Left lung (tissue), 14 donors: ENCODE measurements at places on chromosomes 7 and 10.
A peak's percentile ranks its signal among the peaks of the same experiment; 100 is the strongest.

DNA sequence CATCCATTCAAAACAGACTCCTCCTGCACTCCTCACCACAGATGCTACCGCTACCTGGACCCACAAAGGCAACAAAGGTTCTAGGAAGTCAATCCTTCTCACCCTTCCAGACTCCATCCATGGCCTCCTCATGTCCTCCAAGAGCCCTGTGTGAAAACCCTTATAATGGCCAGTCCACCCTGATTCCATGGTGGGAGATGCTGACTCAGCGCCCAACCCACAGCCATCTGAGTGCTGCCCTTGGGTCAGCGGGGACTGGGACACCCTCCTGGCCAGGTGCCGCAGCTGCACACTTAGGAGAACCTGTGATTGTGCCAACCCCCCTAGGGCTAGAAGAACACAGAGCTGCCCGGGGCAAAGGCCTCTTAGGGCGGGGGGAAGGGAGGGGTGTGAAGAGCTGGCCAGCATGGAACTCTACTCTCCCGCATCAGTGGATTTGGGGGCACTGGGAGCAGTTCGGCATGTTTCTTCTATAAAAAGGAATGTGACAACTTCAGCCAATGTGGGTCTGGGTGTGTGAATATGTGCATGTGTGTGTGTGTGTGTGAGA is 25.4 kb downstream of the TMEM273 start:
- no peak for DNase-seq

DNA sequence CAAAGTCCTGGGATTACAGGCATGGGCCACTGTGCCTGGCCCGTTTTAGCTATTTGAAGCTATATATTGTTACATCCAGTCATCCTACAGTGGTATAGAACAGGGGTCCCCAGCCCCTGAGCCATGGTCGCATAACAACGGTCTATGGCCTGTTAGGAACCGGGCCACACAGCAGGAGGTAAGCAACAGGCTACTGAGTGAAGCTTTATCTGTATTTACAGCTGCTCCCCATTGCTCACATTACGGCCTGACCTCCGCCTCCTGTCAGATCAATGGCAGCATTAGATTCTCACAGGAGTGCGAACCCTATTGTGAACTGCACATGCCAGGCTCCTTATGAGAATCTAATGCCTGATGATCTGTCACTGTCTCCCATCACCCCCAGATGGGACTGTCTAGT is 26.3 kb upstream of the TSPAN33 start:
- DNase-seq: no peak

GRCh38 chr7:26155531-26156375 is 3.8 kb downstream of the NFE2L3 start:
- DNase-seq: no peak

DNA sequence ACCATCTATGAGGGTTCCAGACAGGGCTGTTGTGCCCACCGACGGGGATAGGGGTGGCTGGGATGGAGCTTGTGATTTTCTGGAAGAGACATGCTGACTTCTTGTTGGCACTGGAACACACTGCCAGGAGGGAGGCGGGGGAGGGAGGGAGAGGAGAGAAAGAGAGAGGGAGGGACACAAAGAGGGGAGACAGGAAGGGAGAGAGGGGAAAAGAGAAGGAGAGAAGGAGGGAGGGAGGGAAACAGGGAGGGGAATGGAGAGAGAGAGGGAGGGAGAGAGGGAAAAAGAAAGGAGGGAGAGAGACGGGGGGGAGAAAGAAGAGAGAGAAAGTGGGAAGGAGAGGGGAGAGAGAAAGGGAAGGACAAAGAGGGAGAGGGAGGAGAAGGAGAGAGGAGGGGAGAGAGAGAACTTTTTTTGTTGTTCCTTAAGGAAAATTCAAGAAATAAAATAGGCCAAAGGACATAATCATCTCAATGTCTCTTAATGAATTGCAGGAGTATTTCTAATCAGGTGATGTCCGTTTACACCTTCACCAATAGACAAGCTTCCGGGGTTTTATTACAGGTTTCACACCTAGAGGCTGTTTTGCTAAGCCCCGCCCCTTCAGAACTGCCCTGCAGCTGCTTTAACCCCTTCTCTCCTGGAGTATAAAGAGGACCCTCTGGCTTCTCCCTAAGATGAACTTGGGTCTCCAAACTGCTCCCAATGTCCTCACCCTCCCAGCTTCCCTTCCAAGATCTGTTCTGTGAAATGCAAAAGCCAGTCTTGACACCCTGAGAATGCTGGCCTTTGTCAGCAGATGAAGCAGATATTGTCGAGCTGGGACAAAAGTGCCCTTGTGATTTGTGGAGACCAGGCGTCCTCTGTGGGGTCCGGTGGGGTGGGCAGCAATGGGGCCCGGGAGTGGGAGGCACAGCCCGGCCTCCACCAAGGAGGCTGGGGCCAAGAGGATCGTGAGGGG is 82.0 kb upstream of the GTF2IRD1 start:
- no peak for DNase-seq

GRCh38 chr10:124020981-124021815 is 72.2 kb downstream of the CHST15 start:
- DNase-seq: no peak

GRCh38 chr7:96832092-96832662 is 122.5 kb upstream of the SEM1 start:
- no peak for DNase-seq

- no peak for DNase-seq
These were observed 12.8 kb upstream of the GPR15LG start for GRCh38 chr10:84160663-84161362.

DNA sequence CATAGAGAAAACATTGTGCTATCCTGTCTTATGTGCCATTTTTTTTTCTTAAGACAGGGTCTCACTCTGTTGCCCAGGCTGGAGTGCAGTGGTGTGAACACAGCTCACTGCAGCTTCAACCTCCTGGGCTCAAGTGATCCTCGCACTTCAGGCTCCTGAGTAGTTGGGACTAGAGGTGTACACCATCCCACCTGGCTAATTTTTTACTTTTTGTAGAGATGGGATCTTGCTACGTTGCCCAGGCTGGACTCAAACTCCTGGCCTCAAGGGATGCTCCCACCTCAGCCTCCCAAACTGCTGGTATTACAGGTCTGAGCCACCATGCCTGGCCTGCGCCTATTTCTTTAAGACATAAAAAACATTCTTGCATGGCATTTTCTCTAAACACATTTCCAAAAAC is 20.6 kb downstream of the LYZL1 start:
- DNase-seq: no peak

GRCh38 chr7:409339-410281 is 110.0 kb downstream of the PDGFA start:
- DNase-seq: no peak

DNA sequence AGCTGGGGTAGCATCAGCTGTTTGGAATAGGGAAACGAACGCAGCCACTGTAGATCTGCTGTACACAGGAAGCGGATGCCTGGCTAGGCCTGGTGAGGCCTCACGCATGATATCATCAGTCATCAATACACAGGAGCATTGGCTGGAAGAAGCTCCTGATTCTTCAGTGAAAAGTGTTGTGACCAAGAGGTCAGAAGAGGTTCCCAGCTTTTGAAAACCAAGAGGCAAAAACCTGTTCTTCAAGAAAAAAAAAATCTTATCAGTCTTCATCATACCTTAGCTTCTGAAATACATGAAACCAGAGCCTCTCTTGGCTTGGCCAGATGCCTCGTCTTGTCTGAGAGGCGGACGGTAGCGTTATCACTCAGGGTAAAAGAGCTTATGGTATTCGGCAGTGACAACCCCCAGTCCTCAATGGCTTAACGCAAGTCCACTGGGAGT is 139.3 kb upstream of the TCF7L2 start:
- no peak for DNase-seq

DNA sequence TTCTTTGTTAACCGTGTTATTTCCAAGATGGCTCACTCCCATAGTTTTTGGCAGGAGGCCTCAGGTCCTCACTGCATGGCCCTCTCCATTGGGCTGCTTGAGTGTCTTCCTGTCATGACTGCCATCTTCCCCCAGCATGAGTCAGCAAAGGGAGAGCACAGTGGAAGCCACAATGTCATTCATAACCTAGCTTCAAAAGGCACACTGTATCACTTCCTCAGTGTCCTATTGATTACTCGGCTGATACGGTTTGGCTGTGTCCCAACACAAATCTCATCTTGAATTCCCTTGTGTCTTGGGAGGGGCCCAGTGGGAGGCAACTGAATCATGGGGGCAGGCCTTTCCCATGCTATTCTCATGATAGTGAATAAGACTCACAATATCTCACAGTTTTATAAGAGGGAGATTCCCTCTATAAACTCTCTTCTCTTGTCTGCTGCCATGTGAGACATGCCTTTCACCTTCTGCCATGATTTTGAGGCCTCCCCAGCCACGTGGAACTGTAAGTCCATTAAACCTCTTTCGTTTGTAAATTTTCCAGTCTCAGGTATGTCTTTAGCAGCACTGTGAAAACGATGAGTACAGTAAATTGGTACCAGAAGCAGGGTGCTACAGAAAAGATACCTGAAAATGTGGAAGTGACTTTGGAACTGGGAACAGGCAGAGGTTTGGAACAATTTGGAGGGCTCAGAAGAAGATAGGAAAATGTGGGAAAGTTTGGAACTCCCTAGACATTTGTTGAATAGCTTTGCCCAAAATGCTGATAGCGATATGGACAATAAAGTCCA is 106.5 kb downstream of the PRLHR start:
- no peak for DNase-seq

DNA sequence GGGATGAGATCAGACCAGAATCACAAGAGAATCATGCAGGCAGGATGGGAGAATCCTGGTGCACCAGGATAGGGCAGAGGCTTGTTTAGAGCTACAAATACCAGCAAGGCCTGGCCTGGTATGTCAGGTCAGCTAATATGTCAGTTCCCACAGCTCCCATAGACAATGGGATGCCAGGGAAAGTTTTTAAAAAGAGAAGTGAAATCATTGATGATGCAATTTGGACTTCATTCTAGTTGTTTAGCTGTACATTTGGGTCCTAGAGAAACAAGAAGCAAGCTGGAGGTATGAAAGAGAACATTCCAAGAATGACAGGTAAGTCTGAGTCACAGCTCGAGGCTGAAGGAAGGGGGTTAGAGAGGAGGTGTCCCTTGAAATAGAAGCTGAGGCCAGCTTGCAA is 45.2 kb downstream of the GPR141 start:
- DNase-seq: no peak

GRCh38 chr7:23276947-23277346 is 22.2 kb upstream of the MALSU1 start:
- DNase-seq: no peak

- DNase-seq: no peak
These were observed 82.3 kb downstream of the ZNF503 start for GRCh38 chr10:75319274-75319673.

DNA sequence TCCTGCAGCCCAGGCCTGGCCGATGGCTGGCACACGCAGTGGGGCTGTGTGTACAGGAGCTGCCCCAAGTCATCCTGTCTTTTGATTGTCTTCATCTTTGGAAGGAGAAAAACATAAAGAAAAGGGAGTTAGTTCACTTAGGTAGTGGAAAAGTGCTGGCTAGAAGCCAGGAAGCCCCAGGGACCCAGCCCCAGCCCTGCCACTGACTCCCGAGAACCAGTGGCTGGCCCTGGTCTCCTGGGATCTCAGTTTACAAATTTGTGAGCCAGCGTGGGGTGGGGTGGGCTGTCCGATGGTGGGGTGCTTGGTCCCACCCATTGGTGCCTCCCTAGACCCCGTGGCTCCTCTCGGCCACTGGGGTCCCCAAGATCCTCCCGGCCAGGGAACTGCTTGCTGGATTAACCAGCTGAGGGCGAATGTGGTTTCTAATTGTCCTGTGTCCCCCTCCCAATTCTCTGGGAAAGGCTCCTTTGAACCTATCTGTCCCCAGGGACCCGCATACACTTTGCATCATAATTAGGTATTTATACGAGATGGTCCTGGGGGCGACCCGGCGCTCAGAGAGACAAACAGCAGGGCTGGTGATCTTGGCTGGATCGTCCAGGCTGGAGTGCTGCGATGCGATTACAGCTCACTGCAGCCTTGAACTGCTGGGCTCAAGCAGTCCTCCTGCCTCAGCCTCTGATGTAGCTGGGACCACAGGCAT is 16.3 kb upstream of the CHST12 start:
- no peak for DNase-seq

DNA sequence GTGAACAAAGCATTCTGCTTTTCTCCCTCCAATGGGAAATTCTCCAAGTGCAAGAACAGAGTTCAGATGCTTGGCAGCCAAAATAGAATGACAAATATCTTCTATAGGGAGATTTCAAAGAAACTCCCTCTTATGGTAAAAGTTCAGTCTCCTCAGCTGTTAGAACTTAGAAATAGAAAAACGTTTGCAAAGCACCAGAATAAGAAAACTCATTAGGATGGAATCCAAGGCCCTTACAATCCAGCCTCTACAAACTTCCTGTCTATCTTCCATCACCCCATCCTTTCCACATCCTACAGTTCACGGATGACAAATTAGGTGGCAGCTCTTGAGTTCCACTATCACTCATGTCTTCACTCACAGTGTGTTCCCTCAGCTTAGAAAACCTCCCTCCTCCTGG is 25.7 kb downstream of the FAM13C start:
- DNase-seq: peak; percentile 96

DNA sequence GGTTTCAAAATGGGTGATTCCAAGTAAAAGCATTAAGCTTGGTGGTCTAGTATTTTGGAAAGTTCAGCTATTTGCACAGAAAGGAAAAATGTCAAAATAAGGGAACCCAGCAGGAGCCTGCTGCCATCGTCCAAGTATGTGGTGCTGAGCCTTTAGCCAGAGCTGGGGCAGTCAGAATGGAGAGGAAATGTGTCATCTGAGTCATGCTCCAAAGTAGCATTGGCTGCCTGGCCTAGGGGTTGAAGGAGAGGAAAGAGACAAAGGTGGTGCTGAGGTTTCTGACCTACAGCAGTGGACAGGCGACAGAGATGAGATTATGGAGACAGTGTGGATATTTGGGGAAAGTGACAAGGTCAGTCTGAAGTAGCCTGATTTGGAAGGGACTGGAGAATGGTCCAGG is 103.9 kb downstream of the PLCE1 start:
- DNase-seq: no peak

DNA sequence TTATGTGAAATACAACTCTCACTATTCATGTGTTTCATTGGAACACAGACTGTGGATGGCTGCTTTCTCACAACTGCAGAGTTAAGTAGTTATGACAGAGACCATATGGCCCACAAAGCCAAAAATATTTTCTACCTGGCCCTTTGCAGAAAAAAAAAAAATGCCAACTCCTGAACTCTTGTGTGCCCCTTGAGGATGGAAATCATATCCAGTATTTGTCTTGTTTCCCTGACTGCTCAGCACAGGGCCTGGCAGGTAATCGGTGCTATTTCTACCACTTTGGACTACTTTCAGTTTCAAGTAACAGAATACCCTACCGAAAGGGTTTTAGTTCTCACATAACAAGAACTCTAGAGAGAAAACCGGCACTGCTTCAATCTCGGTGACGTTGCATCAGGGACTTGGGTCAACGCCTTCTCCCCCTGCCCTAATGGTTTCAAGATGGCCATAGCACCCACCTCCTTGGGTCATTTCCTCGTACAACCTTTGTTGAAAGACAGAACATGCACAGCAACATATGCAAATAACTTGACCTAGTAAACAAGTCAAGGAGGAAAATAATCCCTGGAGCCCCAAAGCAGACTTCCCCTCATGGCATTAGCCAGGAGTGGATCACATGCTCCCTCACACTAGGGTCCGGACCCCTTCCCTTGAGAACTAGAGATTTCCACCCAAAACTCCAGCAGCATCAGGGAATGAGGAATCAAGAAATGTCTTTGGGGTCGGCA is 11.8 kb upstream of the GPNMB start:
- no peak for DNase-seq

GRCh38 chr10:97861097-97861750 is 11.6 kb downstream of the GOLGA7B start:
- no peak for DNase-seq
